ENCODE measurements at places on chromosomes 16 and 17.
A peak's percentile ranks its signal among the peaks of the same experiment; 100 is the strongest.

GRCh38 chr16:87127061-87127765 is 190.0 kb downstream of the C16orf95 start:
- DNase-seq, result no peak

DNA sequence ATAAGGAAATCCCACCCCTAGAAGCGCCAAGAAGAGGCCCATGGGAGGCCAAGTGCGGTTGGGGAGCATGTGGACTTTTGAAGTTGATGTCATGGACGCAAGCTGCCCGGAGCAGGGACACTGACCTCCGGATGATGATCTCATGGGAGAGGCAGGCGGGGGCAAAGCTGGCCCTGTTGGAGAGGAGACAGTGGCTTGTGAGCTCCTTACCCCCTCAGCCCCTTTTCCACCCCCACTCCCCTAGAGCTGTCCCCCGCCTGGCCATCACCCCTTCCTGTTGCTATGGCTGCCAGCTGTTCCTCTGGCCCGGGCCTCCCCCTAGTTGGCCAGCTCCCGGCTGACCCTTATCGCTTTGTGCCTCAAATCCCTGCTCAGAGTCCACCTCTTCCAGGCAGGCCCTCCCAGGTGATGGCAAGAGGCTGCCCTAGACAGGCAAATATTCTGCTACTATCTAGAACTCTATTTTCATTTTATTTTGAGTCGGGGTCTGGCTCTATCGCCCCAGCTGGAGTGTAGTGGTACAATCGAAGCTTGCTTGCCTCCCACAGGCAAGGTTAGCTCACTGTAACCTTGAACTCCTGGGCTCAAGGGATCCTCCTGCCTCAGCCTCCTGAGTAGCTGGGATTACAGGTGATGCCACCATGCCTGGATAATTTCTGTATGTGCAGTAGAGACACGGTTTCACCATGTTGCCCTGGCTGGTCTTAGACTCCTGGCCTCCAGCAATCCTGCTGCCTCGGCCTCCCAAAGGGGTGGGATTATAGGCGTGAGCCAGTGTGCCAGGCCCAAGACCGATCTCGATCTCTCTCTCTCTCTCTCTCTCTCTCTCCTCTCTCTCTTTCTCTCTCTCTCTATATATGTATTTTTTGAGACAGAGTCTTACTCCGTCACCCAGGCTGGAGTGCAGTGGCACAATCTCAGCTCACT is 6.6 kb downstream of the NOTUM start:
- no peak for DNase-seq

DNA sequence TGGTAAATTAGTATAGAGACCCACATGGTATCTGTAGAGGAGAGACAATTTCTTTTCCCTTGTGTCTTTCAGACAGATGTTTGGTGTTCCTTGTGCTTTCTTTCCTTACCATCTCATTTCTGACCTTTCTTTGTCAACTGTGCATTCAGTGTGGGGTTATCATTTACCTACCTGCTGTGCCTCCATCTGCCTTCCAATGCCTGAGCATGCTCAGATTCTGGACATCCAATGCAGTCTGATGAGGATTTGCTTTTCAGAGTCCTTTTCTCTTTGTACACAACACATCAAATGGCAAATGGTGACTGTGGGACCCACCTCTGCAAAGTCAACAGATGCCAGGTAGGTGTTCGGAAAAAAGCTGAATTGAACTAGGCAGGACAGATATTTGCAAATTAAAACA is 364.8 kb downstream of the CA10 start:
- no peak for DNase-seq

GRCh38 chr16:57060323-57061083 is 31.9 kb upstream of the CPNE2 start:
- no peak for DNase-seq

- DNase-seq, result no peak
Observed at GRCh38 chr17:4332296-4332970, 34.0 kb downstream of the UBE2G1 start.

- no peak for DNase-seq
Observed at GRCh38 chr17:44688675-44689476, 700 bp downstream of the CCDC43 start.

- no peak for DNase-seq
Observed at GRCh38 chr17:19705201-19705600, 11.2 kb downstream of the SLC47A2 start.

- no peak for DNase-seq
Observed at GRCh38 chr16:3088925-3089716, 10.0 kb downstream of the ZSCAN10 start.

DNA sequence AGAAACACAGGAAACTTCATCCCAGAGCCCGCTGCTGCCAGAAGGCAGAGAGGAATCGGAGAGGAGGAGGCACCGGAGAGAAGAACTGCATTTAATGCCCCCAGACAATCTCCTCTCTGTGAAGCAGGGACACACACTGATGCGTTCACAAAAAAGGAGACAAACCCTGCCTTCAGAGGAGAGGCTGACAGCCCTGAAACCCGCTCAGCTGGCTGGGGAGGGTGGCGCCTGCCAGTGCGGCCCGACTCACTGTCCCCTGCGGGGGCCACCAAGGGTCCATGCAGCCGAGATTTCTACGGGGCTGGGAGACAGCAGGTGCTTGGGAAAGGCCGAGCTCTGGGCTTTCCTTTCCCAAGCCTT is 21.9 kb upstream of the CACNG1 start:
- no peak for DNase-seq

GRCh38 chr16:10312784-10313724 is 72.8 kb upstream of the ATF7IP2 start:
- DNase-seq, result no peak

DNA sequence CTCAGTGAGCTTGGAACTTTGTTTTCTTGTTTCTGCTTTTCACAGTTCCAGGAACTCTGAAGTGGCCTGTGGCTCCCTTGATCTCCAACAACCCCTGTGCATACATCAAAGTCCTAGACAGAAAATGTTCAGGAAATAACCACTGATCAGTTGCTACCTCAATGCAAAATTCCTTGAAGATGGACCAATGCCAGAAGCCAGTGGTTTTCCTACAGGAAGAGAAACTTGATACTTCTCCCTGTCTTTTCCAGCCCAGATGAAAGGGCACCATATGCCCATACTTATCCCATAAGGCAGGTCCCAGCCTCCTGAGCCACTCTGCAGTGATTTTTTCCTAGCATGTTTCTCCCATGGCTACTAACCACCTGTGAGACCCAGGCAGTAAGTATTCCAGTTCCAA is 12.3 kb upstream of the CDRT4 start:
- no peak for DNase-seq

DNA sequence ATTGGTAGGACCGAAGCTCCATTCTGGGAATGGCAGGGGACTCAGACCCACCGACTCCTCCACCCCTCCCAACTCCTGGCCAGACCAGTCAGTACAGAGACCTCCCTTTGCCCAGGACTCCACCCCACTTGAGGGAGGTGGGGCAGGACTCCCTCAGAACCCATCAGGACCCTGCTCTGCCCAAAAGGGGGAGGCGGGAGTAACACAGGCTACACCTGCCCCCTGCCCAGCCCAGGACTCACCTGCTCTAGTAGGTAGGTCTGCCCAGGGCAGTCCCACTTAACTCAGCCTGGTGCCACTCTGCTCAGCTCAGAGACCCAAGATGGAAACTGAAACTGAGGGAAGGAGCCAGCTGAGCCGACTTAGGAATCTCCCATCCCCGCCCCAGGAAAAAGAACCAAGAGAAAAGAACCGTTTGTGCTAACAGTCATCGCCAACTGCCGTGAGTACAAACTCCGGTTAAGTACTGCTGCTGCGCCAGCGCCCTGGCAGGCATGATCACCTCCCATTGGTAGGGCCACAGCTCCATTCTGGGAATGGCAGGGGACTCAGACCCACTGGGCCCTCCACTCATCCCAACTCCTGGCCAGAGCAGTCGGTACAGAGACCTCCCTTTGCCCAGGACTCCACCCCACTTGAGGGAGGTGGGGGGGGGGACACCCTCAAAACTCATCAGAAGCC is 503 bp downstream of the DHX58 start:
- no peak for DNase-seq

DNA sequence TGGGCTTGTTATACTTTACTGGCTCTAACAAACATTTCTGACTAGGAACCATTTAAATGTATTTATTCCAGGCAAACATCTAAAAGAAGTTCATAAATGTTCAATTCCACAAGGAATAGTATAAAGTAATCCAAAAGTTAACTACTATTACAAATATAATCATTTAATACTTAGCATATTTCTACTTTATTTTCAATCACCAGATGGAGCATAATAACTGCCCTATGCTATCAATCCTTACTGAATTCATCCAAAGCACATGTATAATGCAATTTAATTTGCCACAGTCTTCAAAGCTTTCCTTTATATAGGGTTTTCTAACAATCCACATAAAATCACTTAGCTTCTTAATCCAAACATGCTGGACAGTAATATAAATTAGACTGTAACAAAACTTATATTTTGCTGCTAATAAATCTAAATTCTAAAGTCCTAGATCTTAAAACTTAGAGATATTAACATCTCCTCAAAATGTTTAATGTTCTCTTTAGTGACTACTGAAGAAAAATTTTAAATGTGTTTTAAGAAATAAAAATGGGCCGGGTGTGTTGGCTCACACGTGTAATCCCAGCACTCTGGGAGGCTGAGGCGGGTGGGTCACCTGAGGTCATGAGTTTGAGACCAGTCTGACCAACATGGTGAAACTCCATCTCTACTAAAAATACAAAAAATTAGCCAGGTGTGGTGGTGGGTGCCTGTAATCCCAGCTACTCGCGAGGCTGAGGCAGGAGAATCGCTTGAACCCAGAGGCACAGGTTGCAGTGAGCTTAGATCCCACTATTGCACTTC is 5.9 kb downstream of the MEIOB start:
- DNase-seq, result no peak

DNA sequence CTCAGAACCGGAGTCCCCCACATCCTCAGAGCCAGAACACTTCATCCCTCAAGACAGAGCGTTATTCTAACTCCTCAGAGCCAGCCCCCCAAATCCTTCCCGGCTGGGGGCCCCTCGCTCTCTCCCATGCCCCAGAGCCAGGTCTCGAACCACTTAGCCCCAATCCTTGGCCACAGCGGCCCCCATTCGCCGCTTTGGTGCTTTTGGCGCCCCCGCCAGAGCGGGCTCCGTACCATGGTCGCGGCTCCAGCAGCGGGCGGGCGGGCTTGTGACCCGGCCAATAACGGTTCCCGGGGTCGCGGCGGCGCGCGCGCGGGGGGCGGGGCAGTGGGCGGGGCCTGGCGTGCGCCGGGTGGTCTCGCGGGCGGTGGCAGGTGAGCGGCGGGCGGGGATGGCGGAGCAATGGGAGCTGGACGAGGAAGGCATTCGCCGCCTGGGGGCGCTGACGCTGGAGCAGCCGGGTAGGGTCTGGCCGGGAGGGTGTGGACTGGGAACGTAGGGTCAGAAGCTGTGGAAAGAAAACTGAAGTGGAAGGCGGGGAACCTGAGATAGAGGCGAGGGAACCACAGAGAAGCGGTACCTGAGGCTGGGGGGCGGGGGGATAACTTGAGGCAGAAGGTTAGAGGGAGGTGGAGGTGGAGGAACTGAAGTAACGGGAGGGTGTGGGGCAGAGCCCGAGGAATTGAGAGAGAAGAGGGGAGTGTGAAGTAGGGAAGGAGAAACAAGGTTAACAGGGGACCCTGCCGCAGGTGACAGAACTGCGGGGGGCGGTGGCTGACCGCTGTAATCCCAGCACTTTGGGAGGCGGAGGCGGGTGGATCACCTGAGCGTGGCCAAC is at the start of the genes KCTD19 and LRRC36:
TSS of gene KCTD19 (minus strand) at position 270 of the 838 bp plus-strand sequence. CDS start at position 236, 34 bp downstream.
TSS of gene LRRC36 (plus strand) at position 344 of the 838 bp plus-strand sequence. CDS start at position 392, 48 bp downstream.
- DNase-seq, result peak; percentile 39

DNA sequence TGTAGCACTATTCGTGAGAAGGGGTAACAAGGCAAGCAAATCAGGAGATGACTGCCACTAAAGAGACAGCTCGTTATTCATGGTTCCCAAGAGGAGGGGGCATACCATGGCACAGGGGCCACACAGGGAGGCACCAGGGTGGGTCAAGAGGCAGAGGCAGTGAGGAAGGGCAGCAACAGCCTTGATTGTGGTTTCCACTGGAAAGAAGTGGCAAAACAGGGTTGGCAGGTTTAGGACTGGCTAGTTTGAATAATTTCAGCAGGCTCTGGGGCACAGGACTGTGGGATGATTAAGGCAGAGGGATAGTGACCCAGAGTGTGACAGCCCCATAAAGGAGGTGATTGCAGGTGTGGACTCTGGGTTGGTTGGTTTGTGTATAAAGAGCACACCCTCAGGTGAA is 188.9 kb downstream of the CBLN1 start:
- no peak for DNase-seq

DNA sequence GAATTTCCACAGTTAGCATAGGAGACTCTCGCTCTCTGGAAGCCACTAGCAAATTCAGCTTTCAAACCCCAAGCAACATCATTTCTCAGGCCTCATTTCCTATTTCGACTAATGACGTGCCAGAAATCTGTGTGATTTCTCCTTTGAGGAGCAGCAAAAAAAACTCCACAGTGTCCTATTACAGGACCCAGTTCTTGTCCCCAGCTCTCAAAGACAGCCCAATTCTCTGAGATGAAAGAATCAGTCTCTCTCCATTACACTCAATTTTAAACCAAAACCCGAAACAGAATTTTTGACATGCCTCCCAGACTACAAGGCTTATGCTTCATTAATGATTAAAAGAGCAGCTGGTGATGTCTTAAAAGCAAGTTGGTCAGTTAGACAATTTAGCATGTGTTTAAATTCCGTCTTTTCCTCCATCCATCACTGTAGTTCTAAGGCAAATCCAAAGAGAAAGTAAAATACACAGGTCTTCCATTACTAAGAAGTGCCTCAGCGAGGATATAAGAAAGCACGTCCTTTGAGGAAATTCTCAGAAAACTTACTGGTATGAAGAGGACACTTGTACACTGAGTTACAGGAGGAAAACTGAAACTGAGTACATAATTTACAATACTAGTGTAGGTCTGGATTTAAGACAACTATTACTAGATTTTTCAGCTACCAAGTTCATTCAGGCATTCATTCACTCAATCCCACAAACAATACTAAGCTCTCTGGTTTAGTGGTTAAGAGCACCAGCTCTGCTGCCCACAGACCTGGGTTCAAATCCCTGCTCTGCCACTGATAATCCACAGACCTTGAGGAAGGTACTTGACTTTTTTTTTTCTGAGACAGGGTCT is 12.5 kb downstream of the TOM1L2 start:
- no peak for DNase-seq

DNA sequence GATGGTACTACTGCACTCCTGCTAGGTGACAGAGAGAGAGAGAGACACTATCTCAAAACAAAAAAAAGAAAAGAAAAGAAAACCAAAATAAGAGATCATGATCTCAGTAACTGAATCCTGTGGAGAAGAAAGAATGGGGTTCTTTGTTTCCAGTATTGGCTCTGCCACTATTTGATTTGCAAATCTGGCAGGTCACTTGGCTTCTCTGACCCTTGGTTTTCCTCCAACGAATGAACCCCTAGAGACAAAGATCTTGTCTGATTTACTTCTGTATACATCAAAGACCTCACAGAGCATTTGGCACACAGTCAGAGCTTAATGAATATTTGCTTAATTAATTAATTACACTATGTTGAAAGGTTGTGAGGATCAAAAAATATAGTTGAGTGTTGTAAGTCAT is 47.9 kb upstream of the NLK start:
- no peak for DNase-seq

- DNase-seq, result no peak
Observed at GRCh38 chr17:20280851-20281250, 186.5 kb downstream of the LGALS9B start.

DNA sequence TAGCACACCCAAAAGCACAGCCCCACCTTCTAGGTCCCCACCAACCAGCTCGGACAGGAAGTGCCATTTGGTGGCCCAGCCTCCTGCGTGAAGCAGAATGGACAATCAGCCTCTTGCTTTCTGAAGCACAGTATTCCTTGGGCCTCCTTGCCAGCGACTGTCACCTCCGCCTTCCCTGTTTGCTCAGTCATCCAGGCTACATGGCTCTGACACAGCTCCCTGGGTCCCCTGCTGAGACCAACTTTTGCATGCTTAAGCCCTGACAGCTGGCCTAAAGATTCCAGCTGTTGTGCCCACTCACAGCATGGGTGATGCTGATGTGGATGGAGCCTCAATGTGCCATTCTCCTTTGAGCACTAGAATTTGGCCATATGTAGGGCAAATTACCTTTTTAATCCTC is 4.5 kb upstream of the CACNG5 start:
- DNase-seq, result no peak

All from stimulated activated CD8-positive, alpha-beta memory T cell treated with anti-CD3 and anti-CD28 coated beads, Interleukin-2, amount 100 ng/mL, for 1 hour (primary cell).